Neural progenitor cell (in vitro differentiated cells): ENCODE measurements at places on chromosomes 6 and 20. TPM values are rescaled to one million over a fixed set of nuclear protein-coding genes. Genes with fewer than 3 reads are reported as not detected.
A peak's percentile ranks its signal among the peaks of the same experiment; 100 is the strongest.

The KIAA1755 gene
- 0.22 TPM in 2 replicates for total RNA-seq

The DNAH8 gene
- 0.09 and 1.1 TPM in 2 replicates for total RNA-seq

The BPIFB4 gene
- not detected in 2 replicates for total RNA-seq

The FYN gene
- total RNA-seq, result 149 and 167 TPM in 2 replicates

The SCRT2 gene
- total RNA-seq, result not detected in 2 replicates

The ENPP5 gene
- total RNA-seq, result 9.1 and 23.7 TPM in 2 replicates

The NMBR gene
- 0.09 TPM in 1 of 2 replicates, not detected in the other for total RNA-seq

The CABLES2 gene
- total RNA-seq, result 8.1 and 13.8 TPM in 2 replicates

The GDAP1L1 gene
- total RNA-seq, result 0.26 and 1.3 TPM in 2 replicates

The PXDC1 gene
- 1.5 and 2.0 TPM in 2 replicates for total RNA-seq

The CLDN20 gene
- not detected in 2 replicates for total RNA-seq

DNA sequence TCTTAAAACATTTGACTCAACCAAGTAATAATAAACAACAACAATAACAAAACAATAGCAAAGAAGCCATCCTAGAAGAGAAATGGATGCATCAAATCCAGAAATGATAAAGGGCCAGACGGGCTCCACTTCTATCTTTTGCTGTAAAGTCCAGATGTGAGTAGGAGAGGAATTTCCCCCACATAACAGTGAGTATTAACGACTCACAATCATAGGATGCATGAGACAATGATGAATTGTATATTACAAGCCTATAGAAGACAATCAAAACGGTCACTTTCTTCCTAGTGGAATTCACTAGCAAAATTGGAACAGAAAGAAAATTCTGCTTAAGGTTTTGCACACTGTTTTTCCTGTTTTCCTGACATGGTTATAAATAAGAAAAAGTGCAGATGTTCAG is 97.0 kb upstream of the PREP start:
- H3K4me1 ChIP-seq, result peaks cover 2% of the 10 kb centered on the region
- H3K27me3 ChIP-seq, result no peaks in the 10 kb centered on the region
- no peak for DNase-seq
- no peak overlapping the region for H3K4me3 ChIP-seq
- no peaks in the 10 kb centered on the region for H3K36me3 ChIP-seq

GRCh38 chr20:44828640-44829039 is 18.3 kb upstream of the RIMS4 start:
- no peaks in the 10 kb centered on the region for H3K27me3 ChIP-seq
- no peak overlapping the region for H3K4me3 ChIP-seq
- H3K27ac ChIP-seq, result no peak overlapping the region
- no peak for DNase-seq

DNA sequence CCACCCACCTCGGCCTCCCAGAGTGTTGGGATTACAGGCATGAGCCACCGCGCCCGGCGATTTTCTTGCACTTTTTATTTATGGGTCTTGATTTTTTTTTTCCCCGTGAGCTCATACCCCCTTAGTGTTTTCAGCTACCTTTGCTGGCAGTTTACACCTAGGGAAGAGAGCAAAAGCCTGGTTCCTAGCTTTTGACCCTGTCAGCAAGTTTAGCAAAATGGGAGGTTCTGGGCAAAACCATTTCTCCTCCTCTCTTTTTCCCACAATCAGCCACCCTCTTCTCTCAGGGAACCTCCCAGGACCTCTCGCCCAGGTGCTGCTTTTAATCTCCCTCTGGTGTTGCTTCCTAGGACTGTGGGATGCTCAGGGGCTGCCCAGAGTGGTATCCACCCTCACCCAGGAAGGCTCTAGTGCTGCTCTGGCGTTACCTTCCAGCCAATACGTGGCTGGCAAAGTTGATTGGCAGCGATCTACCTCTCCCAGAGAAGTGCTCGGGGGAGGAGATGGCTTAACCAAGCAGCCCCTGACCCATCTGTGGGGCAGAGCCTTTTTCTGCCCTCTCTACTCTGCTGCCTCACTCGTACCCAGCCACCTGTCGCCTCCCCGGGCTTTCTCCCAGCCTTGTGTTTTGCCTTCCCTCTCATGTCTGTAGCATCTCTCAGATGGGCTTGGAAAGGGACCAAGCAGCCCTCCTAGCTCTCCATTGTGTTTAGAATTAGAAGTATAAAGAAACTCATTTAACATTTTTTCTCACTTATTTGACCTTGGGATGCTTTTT is 37.4 kb downstream of the KAT14 start:
- H3K4me1 ChIP-seq, result no peaks in the 10 kb centered on the region
- H3K27me3 ChIP-seq, result no peaks in the 10 kb centered on the region
- no peak overlapping the region for H3K4me3 ChIP-seq

GRCh38 chr20:64056889-64057627 is 5.9 kb upstream of the TCEA2 start:
- H3K4me1 ChIP-seq, result peaks cover 4% of the 10 kb centered on the region
- DNase-seq, result peak; percentile 32
- no peak overlapping the region for H3K4me3 ChIP-seq
- no peak overlapping the region for H3K27ac ChIP-seq
- H3K36me3 ChIP-seq, result no peaks in the 10 kb centered on the region

DNA sequence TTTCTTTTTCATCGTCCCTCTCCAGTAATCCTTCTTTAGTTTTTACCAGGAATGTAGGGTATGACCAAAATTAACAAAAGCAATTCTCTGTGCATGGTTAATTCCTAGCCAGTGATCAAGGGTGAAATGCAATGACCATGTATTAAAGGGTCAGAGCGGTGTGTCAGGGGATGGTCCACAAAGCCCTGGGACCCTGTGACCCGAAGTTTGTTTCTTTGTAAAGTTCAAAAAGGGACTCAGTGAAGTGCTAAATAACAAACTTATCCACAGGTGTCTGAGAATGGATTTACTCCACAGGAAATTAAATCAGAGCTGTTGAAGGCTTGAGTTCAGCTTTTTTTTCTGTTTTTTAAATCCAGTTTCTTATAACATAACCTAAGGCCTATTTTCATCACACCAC is 375.7 kb downstream of the GJA1 start:
- peak; percentile 63 for DNase-seq
- H3K27me3 ChIP-seq, result no peaks in the 10 kb centered on the region
- H3K4me3 ChIP-seq, result peak overlapping the region; percentile 13
- H3K36me3 ChIP-seq, result no peaks in the 10 kb centered on the region

DNA sequence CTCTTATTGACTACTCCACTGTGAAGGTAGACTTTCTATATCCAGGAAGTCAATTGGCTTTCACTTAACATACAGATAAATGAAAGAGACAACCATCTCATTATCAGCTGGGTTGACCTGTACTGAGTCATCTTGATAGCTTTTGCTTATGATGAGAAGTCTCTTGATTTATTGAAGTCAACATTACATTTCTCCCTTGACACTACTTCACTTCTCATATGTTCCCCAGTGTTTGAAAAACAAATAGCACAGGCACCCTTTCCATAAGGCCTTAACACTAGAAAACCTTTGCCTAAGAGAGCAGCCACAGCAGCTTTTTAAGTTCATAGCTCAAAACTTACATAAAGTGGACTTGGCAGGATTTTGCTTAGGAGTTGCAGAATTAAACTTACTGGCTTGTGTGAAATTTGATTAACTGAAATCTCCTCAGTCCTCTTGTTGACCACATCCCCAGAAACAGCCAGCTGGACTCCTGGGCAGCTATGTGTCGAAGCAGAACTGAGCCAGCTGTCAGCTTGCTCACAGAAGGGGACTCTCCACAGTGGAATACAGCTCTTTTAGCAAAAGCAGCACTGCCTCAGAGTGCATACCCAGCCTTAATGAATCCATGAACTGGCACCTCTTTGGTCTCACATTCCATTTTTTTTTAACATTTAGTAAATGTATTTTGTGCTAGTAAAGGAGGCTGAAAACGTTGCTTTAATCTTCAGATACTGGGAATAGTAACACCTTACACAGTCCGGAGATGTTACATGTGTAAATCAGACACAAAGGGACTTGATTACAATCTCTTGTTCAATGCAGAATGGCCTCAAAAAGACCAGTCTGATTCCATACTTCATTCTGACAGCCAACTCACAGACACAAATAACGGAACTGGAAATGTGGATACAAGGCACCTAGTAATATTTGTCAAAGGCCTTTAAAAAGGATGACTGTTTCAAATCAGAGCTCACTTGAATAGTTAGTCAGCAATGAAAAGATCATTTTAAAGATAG is 1532.7 kb downstream of the HACE1 start:
- peak overlapping the region; percentile 27 for H3K27ac ChIP-seq
- no peaks in the 10 kb centered on the region for H3K27me3 ChIP-seq
- no peaks in the 10 kb centered on the region for H3K36me3 ChIP-seq
- H3K4me3 ChIP-seq, result no peak overlapping the region
- peak; percentile 34 for DNase-seq
- no peaks in the 10 kb centered on the region for H3K4me1 ChIP-seq

- no peak overlapping the region for H3K27ac ChIP-seq
- no peaks in the 10 kb centered on the region for H3K27me3 ChIP-seq
- no peak overlapping the region for H3K4me3 ChIP-seq
- DNase-seq, result no peak
Measured at GRCh38 chr6:37130704-37131103, 39.2 kb upstream of the PIM1 start.

- H3K4me3 ChIP-seq, result no peak overlapping the region
- DNase-seq, result no peak
- no peaks in the 10 kb centered on the region for H3K4me1 ChIP-seq
- H3K36me3 ChIP-seq, result no peaks in the 10 kb centered on the region
Measured at GRCh38 chr6:131883016-131883415, 68.2 kb downstream of the CCN2 start.

DNA sequence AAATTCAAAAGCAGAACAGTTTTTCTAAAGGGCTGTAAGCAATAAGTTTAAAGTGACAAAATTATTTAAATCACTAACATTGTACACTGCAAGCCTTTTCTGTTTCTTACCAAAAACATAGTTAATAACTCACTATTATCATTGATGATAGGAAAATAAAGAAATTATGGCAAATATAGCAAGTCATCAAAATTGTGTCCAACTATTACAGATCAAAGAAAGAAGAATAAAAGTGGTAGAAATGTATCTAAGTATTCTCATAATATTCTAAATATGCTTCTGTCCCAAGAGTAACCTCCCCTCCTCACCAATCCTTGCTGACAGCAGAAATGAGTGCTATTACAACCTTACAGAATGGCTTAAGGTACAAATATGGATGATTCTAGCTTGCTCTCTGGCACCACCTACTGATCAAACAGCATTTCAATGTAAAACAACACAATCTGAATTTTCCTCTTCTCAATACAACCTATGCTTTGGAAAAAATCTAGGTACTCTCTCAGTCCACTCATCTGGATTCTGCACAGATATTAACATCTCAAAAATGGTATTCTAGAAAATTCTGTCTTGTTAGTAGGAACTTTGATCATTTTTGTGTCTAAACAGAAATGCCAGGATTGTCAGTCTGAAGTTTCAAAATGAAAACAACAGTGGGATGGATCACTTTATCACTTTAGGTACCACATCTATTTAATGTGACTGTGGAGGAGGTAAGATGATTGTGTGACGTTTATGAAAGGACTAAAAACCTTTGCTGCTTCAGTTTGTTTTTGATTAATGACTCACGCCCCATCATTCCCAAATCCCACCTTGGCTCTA is 40.9 kb downstream of the ZFP64 start:
- no peaks in the 10 kb centered on the region for H3K4me1 ChIP-seq
- no peak overlapping the region for H3K27ac ChIP-seq
- peak; percentile 54 for DNase-seq
- H3K27me3 ChIP-seq, result no peaks in the 10 kb centered on the region

GRCh38 chr20:35271904-35272303 is 6.0 kb downstream of the MMP24OS start:
- DNase-seq, result no peak
- no peak overlapping the region for H3K4me3 ChIP-seq
- H3K4me1 ChIP-seq, result peaks cover 5% of the 10 kb centered on the region
- no peaks in the 10 kb centered on the region for H3K27me3 ChIP-seq
- H3K36me3 ChIP-seq, result no peaks in the 10 kb centered on the region

DNA sequence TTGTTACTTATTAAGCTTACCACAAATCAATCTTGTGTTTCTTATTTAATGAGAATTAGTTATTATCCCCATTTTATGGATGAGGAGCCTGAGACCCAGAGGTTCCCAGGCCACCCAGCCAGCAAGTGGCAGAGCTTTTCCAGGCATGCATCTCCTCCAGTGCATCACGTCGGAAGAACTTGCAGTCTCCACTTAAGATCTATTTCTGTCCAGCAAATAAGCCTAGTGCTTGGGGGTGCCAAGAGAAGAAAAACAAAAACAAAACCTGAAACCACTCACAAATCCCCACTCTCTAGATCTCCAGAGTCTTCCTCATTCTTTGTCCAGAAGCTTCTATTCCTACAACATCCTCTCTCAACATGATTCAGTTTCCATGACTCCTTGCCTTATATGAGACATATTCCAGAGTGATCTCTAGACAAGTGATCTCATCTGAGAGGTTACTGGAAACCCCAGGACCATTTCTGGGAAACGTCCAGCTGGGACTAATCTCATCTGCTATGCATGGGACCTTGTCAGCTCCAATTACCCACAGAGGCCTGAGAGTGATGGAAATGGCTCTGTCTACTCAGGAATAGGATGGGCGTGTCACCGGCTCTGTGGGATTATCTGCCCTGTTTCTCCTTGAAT is 4.1 kb downstream of the GUCA1B start:
- H3K4me3 ChIP-seq, result no peak overlapping the region
- DNase-seq, result no peak
- no peak overlapping the region for H3K27ac ChIP-seq
- H3K4me1 ChIP-seq, result peaks cover 19% of the 10 kb centered on the region

DNA sequence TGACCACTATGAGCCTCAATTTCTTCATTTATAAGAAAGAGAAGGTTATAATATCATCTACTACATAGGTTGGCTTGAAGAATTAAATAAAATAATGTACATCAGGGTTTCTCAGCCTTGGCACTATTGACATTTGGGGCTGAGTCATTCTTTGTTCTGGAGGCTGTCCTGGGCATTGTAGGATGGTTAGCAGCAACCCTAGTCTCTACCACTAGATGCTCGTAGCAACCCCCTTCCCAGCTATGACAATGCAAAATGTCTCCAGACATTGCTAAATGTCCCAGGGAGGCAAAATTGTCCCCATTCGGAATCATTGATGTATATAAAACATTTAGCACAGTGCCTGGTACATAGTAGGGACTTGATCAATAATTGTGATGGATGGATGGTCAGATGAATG is 152.1 kb downstream of the KHDC1L start:
- no peak overlapping the region for H3K4me3 ChIP-seq
- no peak overlapping the region for H3K27ac ChIP-seq
- H3K27me3 ChIP-seq, result no peaks in the 10 kb centered on the region
- no peaks in the 10 kb centered on the region for H3K36me3 ChIP-seq
- no peaks in the 10 kb centered on the region for H3K4me1 ChIP-seq

- no peak overlapping the region for H3K4me3 ChIP-seq
- peaks cover 5% of the 10 kb centered on the region for H3K4me1 ChIP-seq
- H3K27me3 ChIP-seq, result no peaks in the 10 kb centered on the region
Measured at GRCh38 chr6:29524444-29525310, 34.9 kb downstream of the UBD start.

GRCh38 chr6:28081486-28081751 is 1.1 kb downstream of the ZNF165 start:
- H3K4me1 ChIP-seq, result no peaks in the 10 kb centered on the region
- no peaks in the 10 kb centered on the region for H3K27me3 ChIP-seq
- H3K4me3 ChIP-seq, result peak overlapping the region; percentile 97
- H3K27ac ChIP-seq, result no peak overlapping the region
- no peak for DNase-seq

- no peaks in the 10 kb centered on the region for H3K36me3 ChIP-seq
- no peaks in the 10 kb centered on the region for H3K27me3 ChIP-seq
- no peak overlapping the region for H3K27ac ChIP-seq
- peak overlapping the region; percentile 61 for H3K4me3 ChIP-seq
- DNase-seq, result no peak
Measured at GRCh38 chr6:116253188-116253504, 729 bp downstream of the TSPYL4 start.
